ENCODE measurements at places on chromosomes 12 and 14.

- DNase-seq, result no peak
Measured at GRCh38 chr12:111181143-111181726, 187.7 kb downstream of the PHETA1 start.

DNA sequence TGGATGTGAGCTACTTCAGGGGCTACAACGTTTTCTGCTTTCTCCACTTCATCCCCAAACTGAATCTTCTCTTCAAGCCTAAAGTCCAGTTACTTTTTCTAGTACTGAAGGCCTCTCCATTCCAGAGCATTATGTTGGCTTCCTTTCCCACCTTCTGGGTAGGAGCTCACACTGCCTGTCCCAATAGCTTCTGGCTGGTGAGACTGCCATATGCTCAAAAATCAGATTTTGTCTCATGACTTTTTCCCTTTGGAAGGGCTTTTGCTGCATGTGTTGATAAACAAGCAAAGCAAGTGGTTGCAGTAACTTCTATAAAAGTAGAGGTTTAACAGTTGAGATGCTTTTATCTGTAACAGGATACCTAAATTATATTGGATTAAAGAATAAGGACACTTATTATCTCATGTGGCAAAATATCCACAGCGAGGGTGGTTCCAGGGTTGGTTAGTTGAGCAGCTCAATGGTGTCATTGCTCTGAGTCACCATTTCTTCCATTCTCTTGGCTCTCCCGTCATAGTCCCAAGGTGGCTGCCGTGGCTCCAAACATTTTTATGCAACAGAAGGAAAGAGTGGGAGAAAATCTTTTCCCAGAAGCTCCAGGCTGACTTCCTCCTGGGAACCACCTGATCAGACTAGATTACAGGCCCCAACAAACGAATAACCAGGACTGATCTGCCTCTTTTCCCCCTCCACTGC lies 15.1 kb upstream of the PPFIBP1 start:
- no peak for DNase-seq

DNA sequence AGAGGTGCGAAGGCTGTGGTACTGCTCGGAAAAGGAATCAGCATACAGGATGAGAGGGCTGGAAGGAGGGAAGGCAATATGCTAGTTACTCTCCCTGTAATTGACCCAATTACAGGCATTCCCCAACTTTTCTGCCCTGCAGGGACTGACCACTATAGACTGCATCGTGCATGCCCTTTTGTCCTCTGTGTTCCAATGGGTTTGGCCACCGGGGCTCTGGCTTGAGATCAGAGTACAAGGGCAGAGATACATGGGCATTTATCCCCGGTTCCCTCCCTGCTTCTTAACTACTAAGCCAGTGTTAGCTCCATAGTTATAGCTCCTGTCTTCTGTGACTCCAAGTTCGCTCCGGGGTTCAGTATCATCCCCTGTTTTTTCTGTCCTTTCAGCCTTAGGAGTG lies 59.7 kb downstream of the GTF2A1 start:
- DNase-seq, result no peak

GRCh38 chr12:132559652-132560363 lies 50.6 kb downstream of the LRCOL1 start:
- no peak for DNase-seq

GRCh38 chr12:129231491-129231890 lies 378.2 kb downstream of the GLT1D1 start:
- no peak for DNase-seq
